NB4 (cell line): ENCODE measurements at places on chromosomes 5 and 9.
A peak's percentile ranks its signal among the peaks of the same experiment; 100 is the strongest.

DNA sequence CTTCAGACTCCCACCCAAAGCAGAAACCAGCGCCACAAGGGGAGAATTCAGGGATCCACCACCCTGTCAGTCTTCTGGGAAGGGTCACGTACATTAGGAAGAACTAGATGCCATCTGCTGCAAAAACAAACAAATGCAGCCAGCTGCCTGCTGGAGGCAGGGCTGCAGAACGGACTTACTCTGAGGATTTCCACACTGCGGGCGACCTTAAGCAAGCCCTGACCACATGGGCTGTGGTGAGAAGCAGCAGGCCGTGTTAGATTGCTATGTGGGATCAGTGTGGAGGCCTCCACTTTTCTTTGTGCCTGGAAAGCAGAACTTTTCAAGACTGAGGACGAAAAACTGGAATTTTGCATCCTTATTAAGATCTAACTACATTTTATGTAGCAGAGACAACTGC is 13.4 kb upstream of the LTC4S start:
- DNase-seq = peak; percentile 92

DNA sequence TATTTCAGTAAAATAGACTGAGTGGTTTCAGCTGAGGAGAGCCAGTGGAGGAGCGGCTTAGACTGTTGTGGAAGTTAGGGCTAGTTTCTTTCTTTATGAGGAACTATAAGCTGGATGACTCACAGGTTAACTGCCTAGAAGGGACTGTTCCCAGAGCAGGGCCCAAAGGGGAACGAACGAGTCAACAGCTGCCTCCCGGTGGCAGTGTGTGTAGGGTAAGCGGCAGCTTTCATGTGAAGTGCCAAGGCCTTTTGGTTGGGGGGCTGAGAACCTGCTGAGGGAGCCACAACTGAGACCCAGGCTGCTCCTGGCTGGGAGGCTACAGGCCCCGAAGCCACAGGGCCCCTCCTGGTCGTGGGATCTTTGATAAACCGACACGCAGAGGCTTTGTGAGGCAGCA is 7.0 kb downstream of the SQSTM1 start:
- peak; percentile 93 for DNase-seq

GRCh38 chr5:57458443-57458842 is 24.2 kb downstream of the ACTBL2 start:
- no peak for DNase-seq

DNA sequence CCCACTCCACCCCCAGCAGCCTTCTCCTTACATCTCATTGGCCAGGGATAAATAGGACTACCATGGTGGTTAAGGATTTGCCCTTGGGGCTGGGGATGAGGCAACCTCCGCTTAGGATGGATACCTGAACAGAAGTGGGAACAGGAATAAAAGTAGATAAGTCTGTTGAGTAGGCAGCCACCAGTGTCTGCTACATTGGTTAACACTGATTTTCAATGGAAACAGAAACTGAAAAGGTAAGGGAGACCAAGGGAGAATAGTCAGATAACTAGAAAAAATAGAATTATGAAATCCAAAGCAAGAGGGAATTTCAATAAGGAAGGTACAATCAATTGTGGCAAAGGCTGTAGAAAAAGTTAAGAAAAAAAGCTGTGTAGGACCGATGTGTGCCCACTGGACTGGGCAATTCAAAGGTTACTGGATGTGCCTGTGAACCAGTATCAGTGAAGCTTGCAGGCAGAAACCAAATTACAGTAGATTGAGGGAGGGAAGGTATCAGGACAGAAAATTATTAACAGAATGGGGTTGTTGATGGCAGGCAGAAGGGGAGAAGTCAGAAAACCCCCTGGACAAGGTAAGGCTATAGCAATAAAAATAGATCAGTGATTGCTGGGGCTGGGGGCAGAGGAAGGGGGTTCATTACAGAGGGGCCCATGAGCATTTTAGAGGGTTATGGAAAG is 48.7 kb downstream of the DNAJC21 start:
- DNase-seq = no peak

GRCh38 chr5:156680831-156681230 is 169.3 kb upstream of the PPP1R2B start:
- no peak for DNase-seq

- DNase-seq = no peak
These were observed 13.2 kb upstream of the SLC25A48 start for GRCh38 chr5:135821061-135821801.

DNA sequence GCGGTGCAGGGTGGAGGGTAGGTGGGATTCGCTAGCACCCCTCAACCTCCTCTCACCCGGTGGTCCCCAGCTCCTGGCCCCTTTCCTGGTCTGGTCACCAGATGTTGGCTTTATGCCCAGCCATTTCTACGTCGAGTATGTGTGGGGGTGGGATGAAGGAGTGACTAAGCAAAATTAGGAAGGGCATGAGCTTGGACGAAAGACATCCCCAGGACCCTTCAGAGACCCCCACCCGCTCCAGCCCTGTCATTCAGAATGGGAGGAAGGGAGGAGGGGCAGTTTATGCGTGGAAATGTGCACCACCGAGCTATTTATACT is 742 bp downstream of the BHMT2 start:
- DNase-seq = no peak

GRCh38 chr5:36575361-36575781 is 31.0 kb upstream of the SLC1A3 start:
- no peak for DNase-seq

DNA sequence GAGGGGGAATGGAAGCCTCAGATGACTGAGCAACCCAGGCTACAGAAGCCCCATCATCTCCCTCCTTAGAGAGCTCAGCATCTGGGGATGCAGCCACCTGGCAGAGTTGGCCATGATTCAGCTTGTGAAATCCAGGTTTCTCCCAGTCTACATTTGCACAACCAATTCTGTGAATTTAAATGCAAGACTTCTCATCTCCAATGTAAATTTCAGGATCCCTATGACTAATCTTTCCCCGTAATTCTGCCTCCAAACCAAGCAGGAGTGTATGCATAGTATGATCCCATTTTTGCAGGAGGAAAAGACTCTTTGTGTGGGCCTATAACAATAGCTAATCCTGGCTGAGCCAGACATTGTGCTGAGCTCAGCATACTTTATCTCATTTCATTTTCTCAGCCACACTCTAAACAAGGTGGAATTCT is 59.6 kb upstream of the IL17B start:
- no peak for DNase-seq

DNA sequence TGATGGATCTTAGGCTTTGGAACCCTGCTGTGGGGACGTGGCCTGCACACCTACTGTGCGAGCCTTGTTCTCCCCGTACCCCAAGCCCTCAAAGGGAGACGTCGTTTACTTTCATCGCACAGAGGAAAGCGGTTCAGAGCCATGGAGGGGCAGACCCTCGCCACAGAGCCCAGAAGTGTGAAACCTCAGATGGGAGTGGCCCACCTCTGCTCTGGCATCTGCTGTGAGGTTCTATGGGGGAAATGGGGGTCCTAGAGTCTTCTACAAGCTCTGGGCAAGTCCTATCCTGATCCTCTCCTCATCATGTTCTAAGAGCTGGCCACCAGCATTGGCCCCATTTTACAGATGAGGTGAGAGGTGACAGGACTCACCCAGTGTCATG is 3.7 kb upstream of the RNF44 start:
- no peak for DNase-seq

- DNase-seq = no peak
These were observed 38.8 kb downstream of the CMYA5 start for GRCh38 chr5:79728396-79728795.

DNA sequence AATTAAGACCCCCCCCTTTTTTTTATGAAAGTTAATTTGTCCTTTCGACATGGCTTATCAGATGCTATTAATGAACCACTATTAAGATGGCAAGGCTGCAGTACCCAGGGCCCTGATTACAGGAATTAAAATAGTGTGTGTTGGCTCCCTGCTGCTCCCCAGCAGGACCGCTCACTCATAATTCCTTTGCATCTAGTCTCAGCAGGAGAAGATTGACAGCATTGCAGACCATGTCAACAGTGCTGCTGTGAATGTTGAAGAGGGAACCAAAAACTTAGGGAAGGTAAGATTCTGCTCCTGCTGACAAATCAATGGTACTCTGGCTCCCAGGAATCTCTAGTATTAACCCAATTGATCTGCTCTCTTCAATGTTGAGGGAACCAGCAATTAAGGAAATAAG is 61.0 kb downstream of the STX17 start:
- DNase-seq = no peak

GRCh38 chr5:149605998-149606724 is 24.9 kb downstream of the ARHGEF37 start:
- no peak for DNase-seq

DNA sequence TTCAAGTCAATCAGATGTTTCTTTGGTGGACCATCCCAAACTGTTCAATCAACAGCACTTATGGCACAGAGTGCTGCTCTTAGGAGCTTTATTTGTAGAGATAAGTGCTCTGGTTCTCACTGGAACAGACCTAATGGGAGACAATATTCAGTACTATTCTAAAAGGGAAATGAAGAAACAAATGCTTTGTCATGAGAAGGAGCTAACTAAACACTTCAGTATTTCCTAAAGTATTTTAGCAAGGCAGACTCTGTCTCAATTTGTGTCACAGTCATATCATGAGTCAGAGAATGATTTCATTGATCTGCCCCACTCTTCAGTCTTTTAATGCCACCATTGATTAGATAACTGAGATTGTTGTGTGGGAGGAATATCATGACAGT is 175.3 kb downstream of the SLF1 start:
- peak; percentile 32 for DNase-seq

DNA sequence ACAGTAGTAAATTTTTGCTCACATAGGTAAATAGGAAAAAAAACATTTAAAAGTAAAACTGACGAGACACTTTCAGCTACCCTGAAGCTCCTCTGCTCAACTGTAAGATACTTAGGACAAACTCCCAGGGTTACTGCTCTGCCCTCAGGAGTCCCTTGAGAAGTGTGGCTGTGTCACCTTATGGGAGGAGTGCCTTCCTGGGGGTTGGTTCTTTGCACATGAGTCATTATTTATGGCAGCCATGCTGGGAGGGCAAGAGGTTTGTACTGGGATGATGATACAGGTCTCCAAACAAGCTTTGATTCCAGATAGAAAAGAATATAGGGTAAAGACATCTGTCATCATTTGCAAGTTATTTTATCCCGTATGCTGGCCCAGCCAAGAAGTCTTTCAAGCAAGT is 45.9 kb downstream of the TTC1 start:
- peak; percentile 21 for DNase-seq

DNA sequence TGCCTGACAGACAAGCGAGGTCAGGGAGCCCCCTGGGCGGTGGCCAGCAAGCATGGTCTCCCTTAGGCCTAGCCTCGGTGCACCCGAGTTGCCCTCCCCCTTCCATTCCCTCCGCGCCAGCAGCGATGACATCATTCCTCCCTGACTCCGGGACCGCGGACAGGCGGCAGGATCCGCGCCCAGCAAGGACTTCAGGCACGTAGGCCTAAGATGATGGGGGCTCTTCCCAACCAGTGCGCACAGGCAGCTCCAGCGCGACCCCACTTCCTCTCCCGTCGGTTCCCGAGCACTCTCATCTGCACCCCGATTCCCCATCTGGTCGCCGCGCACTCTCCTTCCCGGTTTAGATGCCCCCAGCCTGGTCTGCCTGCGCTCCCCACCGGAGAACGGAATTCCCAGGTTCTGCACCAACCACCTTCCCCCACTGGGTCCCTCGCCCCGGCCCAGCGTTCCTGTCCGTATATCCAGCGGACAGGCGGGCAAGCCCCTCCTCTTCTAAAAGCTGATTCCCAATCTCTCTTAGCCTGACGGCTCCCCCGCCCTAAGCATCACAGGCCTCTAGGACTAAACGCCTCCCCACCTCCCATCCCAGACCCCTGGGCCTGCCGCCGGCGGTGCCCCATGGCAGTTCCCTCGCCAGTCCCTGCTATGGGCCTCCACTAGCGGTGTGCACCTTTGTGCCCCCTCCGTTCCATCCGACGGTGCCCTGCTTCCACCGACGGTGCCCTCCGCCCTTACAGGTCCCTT is 931 bp downstream of the FAM219A start:
- DNase-seq = peak; percentile 41

GRCh38 chr9:126114850-126115460 is 211.7 kb upstream of the MVB12B start:
- DNase-seq = no peak

DNA sequence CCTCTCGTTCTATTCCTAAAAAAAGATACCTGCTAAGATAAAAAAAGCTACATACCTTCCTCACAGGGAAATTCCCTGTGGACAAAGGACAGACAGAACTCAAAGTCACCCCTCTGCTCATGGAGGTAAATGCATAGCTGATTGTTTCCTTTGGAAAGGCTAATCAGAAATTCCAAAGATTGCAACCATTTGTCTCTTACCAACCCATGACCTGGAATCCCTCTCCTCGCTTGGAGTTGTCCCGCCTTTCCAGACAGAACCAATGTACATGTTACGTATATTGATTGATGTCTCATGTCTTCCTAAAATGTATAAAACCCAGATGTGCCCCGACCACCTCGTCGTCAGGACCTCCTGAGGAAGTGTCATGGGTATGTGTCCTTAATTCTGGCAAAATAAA is 49.2 kb upstream of the LIFR start:
- DNase-seq = no peak

- DNase-seq = no peak
These were observed 28.1 kb upstream of the C9orf72 start for GRCh38 chr9:27601396-27601795.

DNA sequence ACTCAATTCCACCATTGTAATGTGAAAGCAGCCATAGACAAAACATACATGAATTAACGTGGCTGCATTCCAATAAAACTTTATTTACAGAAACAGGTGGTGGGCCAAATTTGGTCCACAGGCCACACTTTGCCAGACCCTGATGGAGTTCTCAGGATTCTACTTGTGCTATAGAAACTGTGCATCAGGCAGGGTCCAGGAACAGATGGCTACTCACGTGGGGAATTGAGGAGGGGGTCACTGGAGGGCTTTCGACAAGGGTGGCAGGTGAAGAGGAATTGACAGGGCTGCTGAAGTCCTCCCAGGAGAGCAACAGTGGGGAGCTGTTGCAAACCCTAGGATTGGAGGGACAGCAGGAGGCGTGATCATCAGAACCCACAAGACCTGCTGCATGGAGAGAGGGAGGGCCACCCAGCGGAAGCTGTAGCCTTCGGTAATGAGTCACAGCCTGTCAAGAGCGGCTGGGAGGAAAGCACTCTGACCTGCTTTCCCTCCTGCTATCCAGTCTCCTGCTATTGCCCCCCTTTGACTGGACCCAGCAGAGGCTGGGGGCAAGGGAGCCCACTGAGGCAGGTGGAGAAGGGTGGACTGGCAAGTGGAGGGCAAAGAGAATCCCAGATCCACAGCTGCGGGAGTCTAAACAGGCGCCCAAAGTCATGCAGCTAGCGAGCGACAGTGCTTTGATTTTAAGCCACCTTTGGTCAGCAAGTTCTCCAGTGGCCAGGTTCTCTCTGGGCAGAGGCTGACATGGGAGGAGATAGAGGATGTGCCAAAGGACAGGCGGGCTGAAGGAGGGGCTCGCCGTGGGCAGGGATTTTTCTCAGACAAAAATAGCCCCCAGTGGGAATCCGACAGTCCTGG is 138.3 kb upstream of the SMIM23 start:
- DNase-seq = peak; percentile 88

DNA sequence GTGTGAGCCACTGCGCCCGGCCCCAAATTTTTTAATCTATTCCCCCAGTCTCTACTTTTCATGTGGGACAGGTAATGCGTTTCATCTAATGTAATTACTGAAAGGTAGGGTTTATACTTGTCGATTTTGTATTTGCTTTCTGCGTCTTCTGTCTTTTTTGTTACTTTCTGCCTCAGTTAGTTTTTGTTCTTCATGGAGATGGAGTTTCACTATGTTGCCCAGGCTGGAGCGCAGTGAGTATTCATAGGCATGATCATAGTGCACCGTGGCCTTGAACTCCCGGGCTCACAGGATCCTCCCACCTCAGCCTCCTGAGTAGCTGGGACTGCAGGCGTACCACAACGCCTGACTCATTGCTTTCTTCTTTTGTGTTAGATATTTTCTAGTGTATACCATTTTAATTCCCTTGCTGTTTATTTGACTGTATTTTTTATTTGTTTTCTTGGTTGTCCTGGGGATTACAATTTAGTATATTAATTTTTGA is 23.4 kb downstream of the EHMT1 start:
- DNase-seq = no peak
